Esophagus mucosa (tissue), 1 donor: ENCODE measurements at places on chromosomes 12 and 14. TPM values are rescaled to one million over a fixed set of nuclear protein-coding genes. Genes with fewer than 3 reads are reported as not detected.

MYF5 gene
- not detected for total RNA-seq

GRCh38 chr14:95444132-95445129 is 72.0 kb downstream of the SYNE3 start:
- no peak for ATAC-seq

ADAMTS20 gene
- total RNA-seq, result not detected

RD3L gene
- total RNA-seq, result not detected

DNA sequence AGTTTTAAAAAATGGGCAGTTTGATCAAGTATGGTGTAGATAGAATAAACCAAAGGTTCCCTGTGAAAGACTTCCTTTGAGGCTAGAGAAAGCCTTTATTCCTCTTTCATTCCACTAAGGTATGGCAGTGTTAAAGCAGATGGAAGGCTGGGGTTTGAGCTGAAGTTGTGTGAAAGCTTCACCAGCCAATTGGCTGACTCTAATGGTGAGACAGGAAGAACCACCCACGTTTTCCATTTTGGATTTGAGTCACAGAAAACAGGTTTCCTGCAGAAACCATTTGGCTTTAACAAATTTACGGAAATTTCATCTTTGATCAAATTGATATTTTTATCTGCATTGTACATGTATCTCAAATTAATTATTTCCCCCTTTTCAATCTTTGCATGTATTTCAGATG is 455.0 kb downstream of the PCNX1 start:
- no peak for ATAC-seq

DNA sequence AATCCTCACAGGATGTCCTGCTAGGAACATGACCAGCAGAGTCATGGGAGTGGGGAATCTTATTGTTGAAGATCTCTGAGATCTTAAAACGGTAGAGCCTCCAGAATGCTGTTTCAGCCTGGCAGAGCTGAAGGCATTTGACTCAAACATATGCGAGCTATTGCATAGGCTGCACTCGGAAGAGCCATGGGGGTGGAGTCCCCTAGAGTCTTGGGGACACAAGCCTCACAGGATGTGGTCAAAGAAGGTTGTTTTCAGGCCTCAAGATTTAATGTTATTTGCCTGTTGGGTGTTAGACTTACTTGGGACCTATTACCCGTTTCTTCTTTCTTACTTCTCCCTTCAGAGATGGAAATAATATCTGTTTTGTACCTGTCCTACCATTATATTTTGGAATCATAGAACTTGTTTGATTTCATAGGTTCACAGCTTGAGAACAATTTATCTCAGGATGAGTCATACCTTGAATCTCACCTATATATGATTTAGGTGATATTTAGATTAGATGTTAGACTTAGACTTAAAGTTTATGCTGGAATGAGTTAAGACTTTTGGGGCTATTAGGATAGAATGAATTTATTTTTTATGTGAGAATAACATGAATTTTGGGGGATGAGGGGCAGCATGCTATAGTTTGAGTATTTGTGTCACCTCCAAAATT is 172.2 kb upstream of the ATP2B1 start:
- ATAC-seq, result peak; percentile 77

RTL1 gene
- not detected for total RNA-seq

GSKIP gene
- total RNA-seq, result 41.8 TPM

DNA sequence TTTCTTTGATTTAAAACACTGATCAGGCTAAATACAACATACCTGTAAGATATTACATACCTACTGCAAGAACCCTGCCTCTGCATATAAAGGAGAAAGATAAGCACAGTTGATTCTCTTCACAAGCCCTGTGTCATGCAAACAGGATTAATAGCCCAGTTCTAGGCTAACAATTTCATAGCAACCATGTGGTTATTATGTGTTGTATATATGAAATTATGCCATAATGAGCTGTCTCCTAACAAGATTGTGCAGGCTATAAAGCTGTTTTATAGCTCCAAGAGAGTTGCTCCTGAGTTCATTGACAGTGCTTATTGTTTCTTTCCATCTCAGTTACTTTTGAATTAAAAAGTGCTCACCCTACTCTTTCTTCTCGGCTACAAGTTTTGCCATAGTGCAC is 609.3 kb downstream of the DIO2 start:
- no peak for ATAC-seq

GRCh38 chr12:83123039-83123438 is 436.3 kb downstream of the TMTC2 start:
- no peak for ATAC-seq

- no peak for ATAC-seq
Measured at GRCh38 chr12:126734710-126735109, 1532.3 kb upstream of the TMEM132C start.

SELPLG gene
- total RNA-seq, result 0.76 TPM

ESPL1 gene
- total RNA-seq, result 33.8 TPM

GRCh38 chr12:6279631-6280030 is 30.9 kb upstream of the PLEKHG6 start:
- no peak for ATAC-seq

DNA sequence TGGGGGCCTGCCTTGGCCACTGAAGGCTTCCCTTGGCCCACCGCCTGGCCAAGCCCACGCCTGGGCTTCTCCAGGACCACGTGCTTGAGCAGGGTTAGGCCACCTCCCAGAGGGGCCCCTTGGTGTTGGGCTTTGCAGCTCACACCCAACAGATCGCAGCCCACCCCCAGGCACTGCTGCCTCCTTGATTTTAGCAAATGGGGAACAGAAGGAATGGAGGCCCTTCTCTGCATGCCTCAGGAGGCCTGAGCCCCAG is 23.3 kb downstream of the RAB35 start:
- peak; percentile 1 for ATAC-seq

DNA sequence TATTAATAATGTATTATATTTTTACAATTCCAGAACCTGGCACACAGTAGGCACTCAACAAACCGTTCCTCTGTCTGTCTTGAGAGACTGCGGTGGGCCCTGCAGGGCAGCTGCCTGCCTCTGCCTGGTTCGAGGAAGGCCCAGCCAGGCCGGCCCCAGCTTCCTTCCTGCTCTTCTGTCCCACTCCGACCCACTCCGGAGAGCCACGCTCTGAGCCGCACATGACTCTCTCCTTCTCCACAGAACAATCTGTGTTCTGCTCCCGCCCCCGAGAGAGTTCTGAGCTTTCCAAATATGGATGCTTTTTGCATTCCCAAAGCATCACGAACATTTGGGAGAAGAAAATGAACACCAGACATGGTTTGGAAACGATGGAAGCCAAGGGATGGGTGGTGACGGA is 57.3 kb downstream of the TTC7B start:
- peak; percentile 30 for ATAC-seq

DNA sequence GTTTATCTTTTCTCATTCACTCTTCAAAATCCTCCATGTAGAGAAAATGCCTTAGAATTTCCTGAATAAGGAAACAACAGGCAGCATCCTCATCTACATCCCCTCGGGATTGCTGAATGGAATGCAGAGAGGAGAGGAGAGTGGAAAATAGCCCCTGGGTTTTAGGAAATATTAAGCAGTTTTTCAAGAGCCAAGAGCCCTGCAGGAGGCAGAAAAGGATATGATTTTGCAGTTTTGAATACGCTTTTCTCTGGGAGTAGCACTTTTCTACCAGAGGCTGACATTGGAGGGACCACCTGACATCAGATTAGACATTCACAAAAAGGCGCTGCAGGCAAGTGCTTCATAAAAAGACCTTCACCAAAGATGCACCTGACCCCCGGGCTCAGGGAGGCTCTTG is 362.2 kb upstream of the SFSWAP start:
- ATAC-seq, result no peak

SPSB2 gene
- 6.4 TPM for total RNA-seq

- no peak for ATAC-seq
Measured at GRCh38 chr12:28460420-28461130, 270.3 kb downstream of the CCDC91 start.

PLA2G1B gene
- not detected for total RNA-seq

EPYC gene
- total RNA-seq, result not detected

GRCh38 chr12:92759634-92760268 is 57.0 kb downstream of the PLEKHG7 start:
- peak; percentile 95 for ATAC-seq

MIP gene
- total RNA-seq, result not detected

DNA sequence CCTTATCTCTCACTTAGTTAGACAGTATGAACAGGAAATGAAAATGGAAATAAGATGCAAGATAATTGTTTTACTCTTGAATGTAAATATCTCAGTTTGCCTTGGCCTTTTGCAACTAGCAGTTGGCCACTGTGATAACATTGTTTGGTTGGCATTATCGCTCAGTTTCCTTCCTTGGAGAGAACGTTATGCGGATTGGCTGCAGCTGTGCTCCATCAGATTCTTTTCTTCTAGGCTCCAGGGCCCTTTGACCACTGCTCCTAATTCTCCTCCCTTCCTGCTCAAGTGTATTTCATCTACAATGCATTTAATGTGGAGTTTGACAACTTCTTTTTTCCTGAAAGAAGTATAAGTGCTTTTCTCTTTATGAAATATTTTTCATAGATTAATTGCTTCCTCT is 284.2 kb downstream of the ADAMTS20 start:
- ATAC-seq, result no peak

GRCh38 chr12:6963016-6963731 is 7.3 kb downstream of the PHB2 start:
- peak; percentile 85 for ATAC-seq

- ATAC-seq, result peak; percentile 92
Measured at GRCh38 chr14:24442240-24443052, at the start of gene SDR39U1. TSS of gene SDR39U1 (minus strand) at chr14:24442776. CDS start at chr14:24442769, 7 bp downstream.

DNA sequence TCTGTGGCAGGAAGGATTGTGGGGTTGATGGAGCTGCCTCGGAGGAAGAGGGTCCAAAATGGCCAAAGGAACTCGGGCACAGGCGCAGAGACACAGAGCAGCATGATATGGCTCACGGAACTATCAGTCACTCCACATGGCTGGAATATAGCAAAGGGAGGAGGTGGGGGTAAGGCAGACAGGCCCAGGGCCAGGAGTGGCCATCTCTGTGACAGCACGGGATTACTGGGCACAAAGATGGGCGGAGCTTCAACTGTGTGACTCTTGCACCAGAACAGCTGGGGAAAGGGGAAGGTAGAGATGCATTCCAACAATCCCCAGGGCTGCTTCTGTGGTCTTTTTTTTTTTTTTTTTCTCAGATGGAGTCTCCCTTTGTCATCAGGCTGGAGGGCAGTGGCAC is 24.8 kb upstream of the EML1 start:
- ATAC-seq, result peak; percentile 37

GRCh38 chr12:101924618-101925017 is 47.2 kb downstream of the DRAM1 start:
- no peak for ATAC-seq

FGFR1OP2 gene
- total RNA-seq, result 20.3 TPM

HOXC5 gene
- 0.60 TPM for total RNA-seq

GRCh38 chr14:95167177-95167576 is 9.8 kb upstream of the DICER1 start:
- no peak for ATAC-seq

DNA sequence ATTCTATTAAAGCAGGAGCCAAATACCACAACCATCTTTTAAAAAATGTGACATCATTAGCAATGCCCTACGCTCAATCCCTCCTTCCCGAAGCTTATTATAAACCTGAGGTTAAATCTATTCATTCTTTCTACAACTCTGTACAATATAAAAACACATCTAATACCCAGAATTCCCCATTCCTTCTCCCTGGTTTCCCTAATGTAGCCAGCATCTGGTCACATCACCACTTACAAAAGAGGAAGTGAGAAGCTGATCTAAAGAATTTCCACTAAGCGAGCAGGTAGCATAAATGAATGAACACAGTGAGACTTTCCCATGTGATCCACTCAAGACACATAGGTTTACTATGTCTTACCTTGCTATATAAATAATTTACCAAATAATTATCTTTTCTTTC is 90.4 kb downstream of the LRP6 start:
- ATAC-seq, result no peak

GRCh38 chr12:68455691-68456345 is 123.7 kb upstream of the MDM1 start:
- no peak for ATAC-seq

DNA sequence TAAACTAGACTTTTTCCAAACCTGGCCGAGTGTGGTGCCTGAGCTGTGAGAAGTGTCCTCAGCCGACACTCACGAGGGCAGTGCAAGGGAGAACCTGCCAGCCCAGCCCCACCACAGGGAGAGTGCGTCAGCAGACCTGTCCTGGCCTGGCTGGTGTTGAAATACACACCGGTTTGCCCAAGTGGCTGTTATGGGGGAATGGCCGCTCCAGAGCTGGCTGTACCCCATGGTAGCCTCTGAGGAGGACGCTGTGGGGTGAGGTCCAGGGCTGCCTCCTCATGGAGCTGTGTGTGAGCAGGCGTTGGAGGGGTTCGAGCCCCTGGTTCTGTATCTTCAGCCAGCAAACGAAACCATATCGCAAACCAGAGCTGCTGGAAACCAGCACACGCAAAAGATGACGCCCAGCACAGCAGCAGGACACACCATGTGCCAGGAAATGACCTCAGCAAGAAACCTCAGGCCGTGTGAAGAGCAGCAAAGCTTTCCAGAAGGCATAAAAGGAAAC is 9.4 kb downstream of the ANKRD9 start:
- ATAC-seq, result peak; percentile 86

ACVR1B gene
- 19.2 TPM for total RNA-seq

DNA sequence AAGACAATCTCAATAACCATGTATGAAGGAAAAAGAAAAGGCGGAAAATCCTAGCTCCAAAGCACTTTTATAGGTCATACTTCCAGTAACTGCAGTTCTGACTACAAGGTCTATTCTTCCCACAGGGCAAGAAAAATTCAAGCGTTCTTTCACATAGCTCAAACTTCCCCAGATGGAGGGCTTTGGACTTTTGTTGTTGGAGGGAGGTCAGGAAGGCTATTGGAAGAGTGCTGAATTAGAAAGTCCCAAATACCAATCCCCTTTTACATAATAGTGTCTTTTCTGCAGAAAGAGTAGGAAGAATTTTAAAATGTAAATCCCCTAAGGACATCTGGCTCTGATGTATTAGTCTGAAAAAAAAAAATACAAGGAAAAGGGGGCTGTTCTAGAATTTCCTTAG is 309.4 kb downstream of the MDGA2 start:
- no peak for ATAC-seq

DNA sequence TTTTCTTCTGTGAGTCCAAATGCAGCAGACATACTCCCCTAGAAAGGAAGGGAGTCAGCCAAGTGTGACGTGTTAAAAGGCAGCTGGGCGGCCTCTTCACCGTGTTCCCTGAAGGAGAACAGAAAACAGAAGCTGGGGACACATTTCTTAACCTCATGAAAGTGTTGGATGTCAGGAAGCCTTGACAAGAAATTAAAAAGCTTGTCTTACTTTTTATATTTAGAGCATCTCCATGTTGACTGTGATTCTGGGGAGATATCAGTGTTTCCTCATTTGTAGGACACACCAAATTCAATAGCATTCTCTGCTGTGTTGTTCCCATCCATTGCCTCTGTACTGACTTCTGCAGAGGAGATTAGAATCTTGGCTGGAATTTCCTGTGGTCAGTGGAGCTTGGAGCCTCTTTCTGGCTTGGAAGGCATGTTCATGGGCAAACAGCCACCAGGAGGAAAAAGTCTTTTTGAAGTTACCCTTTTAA is 93.7 kb downstream of the RMST start:
- ATAC-seq, result no peak

TTC9 gene
- total RNA-seq, result 40.5 TPM

ATXN3 gene
- 20.4 TPM for total RNA-seq

AICDA gene
- not detected for total RNA-seq

GRCh38 chr12:64759035-64759894 is at the start of gene GNS:
TSS of gene GNS (minus strand) at chr12:64759406. CDS start at chr12:64759276, 130 bp downstream.
- ATAC-seq, result peak; percentile 97
